ENCODE measurements at places on chromosomes 12 and 14.

- DNase-seq, result peak; percentile 53
Measured at GRCh38 chr14:102508774-102509745, 516 bp downstream of the ANKRD9 start.

- DNase-seq, result no peak
Measured at GRCh38 chr12:51470116-51470515, 45.5 kb downstream of the SLC4A8 start.

DNA sequence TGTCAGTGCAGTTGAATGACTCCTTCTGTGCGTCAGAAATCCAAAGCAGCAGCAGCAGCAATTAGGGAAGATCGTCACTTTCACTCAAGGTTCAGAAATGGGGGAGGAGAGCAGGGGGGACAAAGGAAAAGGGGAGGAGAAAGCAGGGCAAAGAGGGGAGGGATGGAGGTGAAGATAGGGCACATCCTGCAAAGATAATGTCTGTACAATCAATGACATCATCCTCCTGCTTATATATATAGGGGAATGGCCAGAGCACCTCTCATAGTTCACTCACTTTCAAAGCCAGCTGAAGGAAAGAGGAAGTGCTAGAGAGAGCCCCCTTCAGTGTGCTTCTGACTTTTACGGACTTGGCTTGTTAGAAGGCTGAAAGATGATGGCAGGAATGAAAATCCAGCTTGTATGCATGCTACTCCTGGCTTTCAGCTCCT, at the start of gene NTS:
NTS (plus strand) TSS at position 265 of the 431 bp plus-strand sequence; CDS start at position 374, 109 bp downstream.
- no peak for DNase-seq

GRCh38 chr12:15752785-15753184, 36.4 kb downstream of the EPS8 start:
- DNase-seq, result no peak

- DNase-seq, result no peak
Measured at GRCh38 chr14:60277605-60278190, 28.7 kb downstream of the PPM1A start.

GRCh38 chr12:26872625-26873024, 39.6 kb upstream of the ITPR2 start:
- no peak for DNase-seq

DNA sequence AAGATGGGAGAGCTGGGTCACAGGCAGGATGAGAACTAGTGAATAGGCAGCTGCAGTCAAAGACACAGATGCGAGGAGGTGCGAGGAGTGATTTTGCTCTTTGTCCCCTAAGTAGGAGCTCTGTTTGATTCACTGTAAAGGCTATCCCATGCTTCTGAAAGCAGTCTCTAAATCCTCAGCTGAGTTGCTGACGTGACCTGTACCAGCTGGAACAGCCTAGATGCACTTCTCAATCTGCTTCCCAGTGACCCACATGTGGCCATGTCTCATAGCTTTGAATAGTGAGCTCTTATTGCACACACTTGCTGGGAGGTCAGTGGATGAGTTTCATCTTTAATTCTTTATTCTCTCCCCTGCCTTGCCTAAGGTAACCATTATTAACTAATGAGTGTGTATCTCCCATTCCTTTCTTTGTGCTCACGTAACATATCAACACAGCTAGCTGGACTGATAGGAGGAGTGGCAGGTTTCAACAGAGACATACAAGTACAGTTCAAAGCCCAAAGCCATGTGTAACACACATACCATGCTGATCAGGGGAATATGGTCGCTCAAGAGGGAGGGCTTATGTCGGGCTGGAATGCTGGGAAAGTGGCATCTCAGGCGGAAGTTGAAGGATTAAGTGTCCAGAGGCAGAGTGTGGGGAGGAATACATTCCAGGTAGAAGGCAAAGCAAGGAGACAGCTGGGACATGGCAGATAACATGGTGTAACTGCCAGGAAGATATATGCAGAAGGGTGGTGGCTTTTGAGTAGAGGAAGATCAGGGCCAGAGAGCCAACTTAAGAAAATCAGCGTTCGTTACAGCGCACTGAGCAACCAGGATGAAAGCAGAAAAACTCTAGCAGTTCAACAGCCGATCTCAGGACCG, 15.4 kb upstream of the YY1 start:
- no peak for DNase-seq

- DNase-seq, result no peak
Measured at GRCh38 chr14:52876806-52877205, 74.0 kb downstream of the FERMT2 start.

DNA sequence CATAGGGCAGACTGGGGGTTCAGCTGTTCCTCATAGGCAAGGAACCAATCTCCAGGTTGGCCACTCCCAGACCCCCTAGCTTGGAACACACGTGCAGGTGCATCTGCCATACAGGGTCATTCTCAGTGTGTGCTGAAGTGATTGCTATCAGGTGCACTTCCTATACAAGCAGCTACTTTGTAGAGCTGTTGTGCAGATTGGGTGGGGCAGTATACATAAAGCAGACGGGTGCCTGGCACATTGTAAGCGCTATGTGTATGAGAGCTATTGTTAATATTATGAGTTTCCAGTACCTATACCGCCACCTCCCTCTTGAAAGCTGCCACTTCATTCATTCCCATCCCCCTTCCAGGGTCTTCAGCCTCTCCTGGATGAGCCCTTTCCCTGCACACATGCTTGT, 17.3 kb downstream of the IRF2BPL start:
- DNase-seq, result no peak

- DNase-seq, result no peak
Measured at GRCh38 chr12:107782067-107782466, 7.6 kb downstream of the ASCL4 start.

DNA sequence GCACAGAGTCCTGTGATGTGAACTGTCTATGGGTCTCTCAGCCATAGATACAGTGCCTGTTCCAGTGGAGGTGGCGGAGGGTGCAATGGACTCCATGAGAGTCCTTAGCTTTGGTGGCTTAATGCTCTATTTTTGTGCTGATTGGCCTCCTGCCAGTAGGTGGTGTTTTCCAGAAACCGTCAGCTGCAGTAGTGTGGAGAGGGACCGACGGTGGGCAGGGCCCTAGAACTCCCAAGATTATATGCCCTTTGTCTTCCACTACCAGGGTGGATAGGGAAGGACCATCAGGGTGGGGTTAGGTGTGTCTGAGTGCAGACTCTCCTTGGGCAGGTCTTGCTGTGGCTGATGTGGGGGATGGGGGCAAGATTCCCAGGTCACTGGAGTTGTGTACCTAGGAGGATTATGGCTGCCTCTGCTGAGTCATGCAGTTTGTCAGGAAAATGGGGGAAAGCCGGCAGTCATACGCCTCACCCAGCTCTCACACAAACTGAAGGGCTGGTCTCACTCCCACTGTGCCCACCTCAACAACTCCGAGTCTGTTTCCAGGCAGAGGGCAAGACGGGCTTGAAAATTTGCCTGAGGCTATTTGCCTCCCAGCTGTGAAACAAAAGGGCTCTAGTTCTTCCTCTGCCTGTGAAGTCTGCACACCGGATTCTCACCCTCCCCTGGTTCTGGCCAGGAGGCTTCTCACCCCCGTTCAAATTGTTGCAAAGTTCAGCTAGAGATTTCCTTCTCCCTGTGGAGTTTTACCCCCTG, 24.9 kb upstream of the ZDHHC17 start:
- DNase-seq, result no peak

DNA sequence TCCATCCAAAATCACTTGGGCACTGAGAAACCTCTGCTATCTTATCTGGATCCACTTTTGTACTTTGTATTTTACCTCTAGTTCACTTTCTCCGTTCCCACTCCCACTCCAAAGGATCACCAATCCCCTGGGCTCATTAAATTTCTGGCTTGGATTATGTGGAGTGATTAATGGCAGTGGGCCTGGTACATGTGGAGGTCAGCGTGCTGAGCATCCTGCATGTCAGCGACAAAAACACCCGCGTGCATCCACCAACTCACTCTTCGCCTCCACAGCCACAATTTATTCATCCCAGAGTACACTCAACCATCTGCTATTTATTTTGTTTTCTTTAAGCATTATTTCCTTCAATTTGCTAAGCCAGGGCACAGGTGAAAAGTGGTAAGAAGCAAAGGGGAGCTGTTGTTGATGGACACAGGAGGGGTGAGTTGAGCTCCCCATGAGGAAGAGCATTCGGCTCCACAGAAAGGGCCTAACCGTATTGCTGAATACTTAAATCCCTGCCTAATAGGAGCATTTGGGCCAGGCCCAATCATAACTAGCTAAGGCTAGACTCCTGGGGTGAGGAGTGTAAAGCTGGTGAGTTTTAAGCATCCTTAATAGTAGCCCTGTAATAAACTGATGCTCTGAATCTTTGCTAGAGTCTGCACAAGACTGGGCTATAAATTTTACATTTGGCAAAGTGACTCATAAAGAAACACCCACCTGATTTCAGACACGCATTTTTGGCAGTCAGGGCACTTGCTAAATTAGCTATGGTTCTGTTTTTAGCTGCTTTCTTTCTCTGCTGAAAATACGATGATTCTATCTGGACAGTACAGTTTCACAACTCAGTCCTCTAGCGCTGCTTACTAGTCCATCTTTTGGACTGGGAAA, 137.8 kb downstream of the SLC25A21 start:
- no peak for DNase-seq

GRCh38 chr14:23347406-23348296, 5.0 kb downstream of the SLC22A17 start:
- no peak for DNase-seq

DNA sequence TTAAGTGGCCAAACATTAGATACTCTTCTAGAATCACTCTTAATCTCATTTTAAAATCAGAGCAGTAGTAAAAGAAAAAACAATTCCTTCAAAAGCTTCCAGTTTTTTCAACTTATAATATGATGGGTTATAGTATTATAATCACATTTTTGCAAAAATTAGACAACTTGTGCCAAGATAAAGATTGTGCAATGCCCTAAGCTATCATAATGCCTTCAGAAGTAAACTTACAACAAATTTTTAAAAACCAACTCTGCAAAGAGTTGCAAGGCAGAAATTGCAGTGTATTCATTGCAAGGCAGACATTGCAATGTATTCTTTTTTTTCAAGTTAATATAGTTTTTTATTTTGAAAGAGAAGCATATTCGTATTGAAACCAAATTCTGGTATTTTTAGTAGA, 47.2 kb upstream of the KITLG start:
- DNase-seq, result no peak

- DNase-seq, result no peak
Measured at GRCh38 chr12:100956311-100956852, 161.8 kb downstream of the ANO4 start.

DNA sequence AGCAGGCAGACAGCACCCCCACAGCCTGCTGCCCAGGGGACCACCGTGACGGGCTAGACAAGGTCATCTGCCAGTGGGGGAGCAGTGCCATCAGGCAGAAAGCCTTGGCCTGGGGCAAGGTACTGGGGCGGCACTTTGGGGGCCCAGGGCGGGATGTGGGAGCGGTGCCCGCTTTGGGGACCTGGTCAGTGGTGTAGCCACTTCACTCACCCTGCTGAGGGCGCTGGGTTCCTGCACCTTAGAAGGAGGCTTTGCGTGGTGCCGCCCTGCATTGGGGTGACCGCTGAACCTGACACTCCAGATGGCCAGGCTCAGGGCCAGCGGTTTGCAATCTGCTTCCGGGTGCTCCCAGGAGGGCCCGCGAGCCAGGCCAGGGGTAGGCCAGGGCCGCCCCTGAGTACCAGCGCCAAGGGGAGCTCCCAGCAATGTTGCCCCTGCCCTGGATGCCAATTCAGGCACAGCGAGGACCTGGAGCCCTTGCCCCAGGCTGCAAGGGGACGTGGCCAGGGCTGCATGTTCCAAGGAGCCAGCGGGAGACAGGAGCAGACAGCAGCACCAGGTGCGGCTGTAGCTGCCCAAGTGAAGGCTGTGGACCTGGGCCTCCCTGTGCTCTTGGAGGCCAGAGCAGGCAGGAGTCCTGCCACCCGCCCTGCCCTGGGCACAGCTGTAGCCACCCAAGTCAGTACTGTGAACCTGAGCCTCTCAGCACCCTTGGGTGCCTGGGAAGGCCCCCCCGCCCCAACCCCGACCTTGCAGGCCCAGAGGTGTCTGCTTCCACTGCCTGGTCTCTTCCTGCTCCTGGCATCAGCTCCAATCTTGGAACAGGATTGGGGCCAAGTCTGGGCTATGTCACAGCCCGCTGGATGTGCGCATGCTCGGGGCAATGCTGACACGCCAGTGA, 550.7 kb downstream of the SLC6A15 start:
- DNase-seq, result no peak

- no peak for DNase-seq
Measured at GRCh38 chr12:66092559-66093269, 37.8 kb downstream of the LLPH start.

GRCh38 chr12:80264891-80265290, 165.6 kb downstream of the OTOGL start:
- DNase-seq, result no peak

GRCh38 chr14:103273145-103273744, 60.8 kb upstream of the EIF5 start:
- no peak for DNase-seq

GRCh38 chr14:68527329-68527851, 265.5 kb downstream of the ZFP36L1 start:
- DNase-seq, result no peak

GRCh38 chr14:59869381-59870255, 958 bp downstream of the RTN1 start:
- no peak for DNase-seq

- DNase-seq, result no peak
Measured at GRCh38 chr12:48866052-48866711, 512 bp upstream of the RND1 start.

DNA sequence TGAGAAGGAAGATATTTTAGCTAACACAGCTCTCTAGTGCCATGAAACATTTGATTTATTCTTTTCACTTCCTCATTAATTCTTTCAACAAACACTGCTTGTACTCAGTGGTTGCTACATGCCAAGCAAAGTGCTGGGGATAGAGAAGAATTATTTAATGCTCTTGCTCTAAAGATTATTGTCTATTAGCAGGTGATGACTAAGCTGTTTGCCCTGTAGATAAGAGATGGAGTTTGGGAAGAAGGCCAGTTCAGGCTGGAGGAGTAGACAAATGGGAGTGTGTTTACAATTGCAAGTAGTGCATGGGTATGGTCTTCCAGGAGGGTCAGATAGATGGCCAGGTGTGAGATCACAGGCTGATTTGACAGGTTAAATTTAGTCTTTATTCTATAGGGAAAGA, 99.8 kb upstream of the SEL1L start:
- DNase-seq, result no peak

- no peak for DNase-seq
Measured at GRCh38 chr14:90857866-90858265, 41.6 kb upstream of the TTC7B start.

GRCh38 chr14:21227150-21227549, 42.1 kb downstream of the HNRNPC start:
- no peak for DNase-seq

GRCh38 chr14:35875296-35875695, 49.2 kb downstream of the BRMS1L start:
- no peak for DNase-seq

GRCh38 chr12:70928071-70928470, 7.5 kb upstream of the PTPRR start:
- DNase-seq, result no peak

DNA sequence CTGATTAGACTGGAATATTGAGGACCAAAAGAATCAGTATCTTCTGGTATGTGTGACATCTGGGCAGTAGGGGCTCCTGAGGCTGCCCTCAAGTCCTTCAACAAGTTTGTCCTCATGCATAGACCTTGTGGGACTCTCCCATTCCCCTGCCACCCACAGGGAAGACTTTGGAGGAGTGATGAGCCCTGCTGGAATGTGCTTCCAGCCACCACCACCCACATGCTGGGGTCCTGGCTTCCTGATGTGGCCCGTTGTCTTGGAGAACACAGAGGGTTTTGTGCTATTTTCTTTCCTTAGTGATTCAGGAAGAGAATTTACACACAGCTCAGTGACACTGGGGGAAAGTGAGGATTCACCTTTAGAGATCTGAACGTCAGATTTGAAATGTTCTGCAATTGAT, 29.2 kb upstream of the SEL1L start:
- no peak for DNase-seq

- no peak for DNase-seq
Measured at GRCh38 chr14:81233615-81234014, 12.9 kb upstream of the GTF2A1 start.

Measured in activated B cell treated with CpG ODN at 0.5 μM for 24 hours (primary cell).